Activated T-cell treated with anti-CD3 and anti-CD28 coated beads, Interleukin-2, amount 50 U/mL, for 72 hours (primary cell): ENCODE measurements at places on chromosomes 1 and 21.

GRCh38 chr1:228474507-228474906 is 12.7 kb upstream of the RNF187 start:
- DNase-seq: no peak

DNA sequence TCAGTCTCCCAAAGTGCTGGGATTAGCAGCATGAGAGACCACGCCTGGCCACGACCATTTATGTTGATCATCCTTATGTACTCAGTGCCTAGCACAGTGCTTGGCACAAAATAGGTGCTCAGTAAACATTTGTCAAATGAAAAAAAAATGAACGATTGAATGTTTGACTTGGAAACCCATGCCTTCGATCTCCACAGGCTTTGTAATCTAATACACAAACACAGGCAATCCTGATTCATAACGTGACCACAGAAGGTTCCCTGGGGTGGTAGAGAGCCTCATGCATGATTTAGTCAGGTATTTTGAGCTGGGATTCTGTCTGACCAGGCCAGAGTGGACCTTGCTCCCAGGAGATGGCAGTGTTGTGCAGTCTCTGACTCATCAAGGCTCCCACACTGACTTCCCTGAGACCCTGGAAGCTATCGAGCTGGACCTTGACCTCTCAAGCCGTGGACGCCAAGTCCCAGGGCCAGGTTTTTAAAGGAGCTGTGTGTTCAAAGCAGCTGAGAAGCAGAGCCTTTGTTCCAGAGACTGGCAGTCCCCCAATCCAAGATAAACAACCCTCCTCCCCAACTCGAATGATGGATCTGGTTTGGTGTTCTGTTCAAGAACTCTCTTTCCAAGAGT is 81.1 kb downstream of the PGM1 start:
- no peak for DNase-seq

- no peak for DNase-seq
These were observed 692.2 kb downstream of the USP25 start for GRCh38 chr21:16421965-16422364.

- DNase-seq: no peak
These were observed 36.9 kb upstream of the HIVEP3 start for GRCh38 chr1:41955461-41956159.

- DNase-seq: no peak
These were observed 18.3 kb downstream of the USP33 start for GRCh38 chr1:77741316-77741715.

DNA sequence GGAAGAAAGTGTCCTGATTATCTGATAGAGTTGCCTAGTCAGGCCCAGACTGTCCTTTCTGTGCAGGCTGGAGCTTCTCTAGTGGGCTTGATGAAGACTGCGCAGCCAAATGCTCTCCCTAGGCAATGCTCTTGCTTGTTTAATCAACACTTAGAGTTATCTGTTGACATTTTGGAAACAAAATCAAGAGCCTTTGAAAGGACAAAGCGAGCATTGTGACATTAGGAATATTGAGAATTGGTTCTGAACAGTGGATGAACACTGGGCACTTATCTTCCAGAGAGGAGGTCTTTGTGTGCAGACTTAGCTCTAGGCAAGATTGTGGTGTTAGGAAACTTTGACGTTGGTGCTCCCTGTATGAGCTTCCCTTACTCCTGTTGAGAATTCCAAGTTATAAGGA is 94.5 kb downstream of the DNTTIP2 start:
- no peak for DNase-seq

GRCh38 chr1:42423681-42424080 is 32.1 kb downstream of the ZMYND12 start:
- DNase-seq: no peak
